Immature natural killer cell (primary cell): ENCODE measurements at places on chromosomes 3 and 15.

- no peak for DNase-seq
Measured at GRCh38 chr3:157922614-157923013, 183.6 kb downstream of the SHOX2 start.

DNA sequence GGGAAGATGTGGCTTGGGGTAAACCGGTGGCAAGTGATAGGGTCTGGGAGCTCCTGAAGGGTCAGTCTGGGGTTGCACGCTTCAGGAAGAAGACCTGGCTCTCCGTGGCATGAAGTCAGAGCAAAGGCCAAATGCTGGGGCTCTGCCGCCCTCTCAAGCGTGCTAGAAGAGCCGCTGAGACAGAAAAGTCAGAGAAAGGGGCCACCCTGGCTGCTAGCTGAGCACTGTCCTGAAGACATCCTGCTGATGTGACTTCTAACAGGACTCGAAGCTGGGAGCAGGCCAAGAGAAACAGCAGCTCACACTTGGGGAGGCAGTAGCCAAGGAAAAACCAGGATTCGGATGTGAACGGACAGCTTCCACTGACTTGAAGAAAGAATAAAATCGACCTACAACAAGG lies 270.4 kb downstream of the OCA2 start:
- DNase-seq, result no peak

DNA sequence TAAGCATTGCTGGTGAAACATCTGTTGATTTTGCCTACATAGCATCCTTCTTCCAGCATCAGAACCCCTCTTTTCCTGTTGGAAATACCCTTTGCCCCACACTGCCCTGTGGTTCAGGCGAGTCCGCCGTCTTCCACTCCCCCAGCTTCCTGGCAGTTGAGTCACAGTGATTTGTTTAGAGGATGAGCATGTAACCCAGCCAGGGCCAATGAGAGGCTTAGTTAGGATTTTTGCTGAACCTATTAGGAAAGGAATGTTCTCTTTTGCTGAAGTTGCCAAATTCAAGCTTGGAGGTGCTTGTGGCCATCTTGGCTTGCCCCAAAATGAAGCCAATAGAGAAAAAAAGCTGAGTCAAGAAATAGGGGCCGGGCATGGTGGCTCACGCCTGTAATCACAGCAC lies 19.0 kb upstream of the MEX3B start:
- no peak for DNase-seq

GRCh38 chr15:63484433-63485186 lies 19.8 kb upstream of the USP3 start:
- DNase-seq, result no peak

- DNase-seq, result peak; percentile 22
Measured at GRCh38 chr3:187066228-187066995, 72.9 kb downstream of the RPL39L start.

DNA sequence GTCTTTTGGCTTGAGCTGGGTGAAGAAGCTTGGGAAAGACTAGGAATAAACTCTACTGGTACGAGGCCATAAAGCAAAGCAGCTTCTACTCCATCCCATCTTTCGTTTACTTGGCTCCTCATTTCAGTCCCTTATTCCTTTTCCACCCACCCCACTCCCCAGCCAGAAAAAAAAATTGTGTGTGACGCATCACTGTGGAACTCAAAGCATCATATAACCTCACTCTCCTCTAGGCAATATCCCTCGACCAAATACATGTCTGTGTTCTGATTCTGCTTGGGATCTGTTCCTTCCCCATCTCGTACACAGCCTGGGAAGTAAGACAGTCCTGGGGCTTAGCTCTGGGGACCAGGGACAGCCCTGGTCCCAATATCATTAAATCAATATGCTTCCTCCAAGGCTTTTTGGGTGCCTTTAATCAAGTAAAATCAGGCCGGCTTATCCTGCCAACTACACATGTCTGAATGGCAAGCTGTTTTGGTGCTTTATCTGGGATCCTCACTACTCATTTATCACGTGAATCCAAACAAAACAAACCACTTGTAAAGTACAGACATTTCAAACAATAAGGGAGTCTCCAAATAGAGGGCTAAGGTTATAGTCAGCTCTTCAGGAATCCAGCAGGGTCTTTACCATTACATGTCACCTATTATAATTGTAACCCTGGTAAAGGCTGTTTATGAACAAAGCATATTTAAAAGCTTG lies 74.9 kb upstream of the ZBED2 start:
- DNase-seq, result no peak

- no peak for DNase-seq
Measured at GRCh38 chr15:58357529-58358476, 74.0 kb upstream of the LIPC start.

DNA sequence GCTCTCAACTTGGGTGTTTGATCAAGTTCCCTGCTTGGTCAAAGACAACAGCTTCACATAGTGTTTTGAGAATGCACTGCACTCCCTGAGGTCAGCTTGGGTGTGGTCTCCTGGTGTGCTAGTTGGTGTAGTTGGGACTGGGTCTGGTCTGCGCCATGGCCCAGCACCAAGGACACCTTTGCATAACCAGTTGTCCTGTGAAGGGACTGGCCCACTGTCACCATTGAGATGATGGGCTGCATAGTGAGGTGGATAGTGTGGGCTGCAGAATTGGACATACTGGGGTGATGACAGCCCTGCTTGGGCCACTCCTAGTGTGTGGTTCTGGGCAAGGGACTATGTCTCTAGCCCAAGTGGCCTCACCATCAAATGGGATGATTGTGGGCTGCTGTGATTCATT lies 9.5 kb downstream of the RPSA start:
- no peak for DNase-seq

DNA sequence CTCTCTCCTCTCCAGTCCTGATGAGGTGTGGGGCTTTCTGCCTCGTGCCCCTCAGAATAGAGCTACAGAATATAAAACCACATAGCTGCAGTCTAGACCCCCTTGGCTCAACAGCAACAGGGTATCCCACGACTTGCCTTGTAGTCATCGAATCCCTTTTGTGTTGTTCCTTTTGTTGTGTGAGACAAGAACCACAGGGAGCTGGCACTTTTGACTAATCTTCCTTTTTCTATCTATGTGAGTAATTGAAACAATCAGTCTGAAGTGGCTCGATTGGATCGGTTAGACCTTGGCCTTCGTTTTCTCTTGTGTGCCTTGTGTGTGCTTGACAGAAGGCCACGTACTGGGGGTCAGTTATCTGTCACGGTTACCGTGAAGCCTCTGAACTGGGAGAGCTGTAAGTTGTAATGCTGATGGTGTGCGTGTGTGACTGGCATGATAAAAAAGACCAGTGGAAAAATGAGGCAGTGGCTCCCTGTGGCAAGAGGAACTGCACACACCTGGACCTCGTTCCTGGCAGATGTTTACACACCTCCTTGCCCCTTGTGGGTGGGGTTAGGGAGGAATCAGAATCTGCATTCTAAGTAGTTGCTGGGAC lies 23.2 kb upstream of the IQCF6 start:
- no peak for DNase-seq

DNA sequence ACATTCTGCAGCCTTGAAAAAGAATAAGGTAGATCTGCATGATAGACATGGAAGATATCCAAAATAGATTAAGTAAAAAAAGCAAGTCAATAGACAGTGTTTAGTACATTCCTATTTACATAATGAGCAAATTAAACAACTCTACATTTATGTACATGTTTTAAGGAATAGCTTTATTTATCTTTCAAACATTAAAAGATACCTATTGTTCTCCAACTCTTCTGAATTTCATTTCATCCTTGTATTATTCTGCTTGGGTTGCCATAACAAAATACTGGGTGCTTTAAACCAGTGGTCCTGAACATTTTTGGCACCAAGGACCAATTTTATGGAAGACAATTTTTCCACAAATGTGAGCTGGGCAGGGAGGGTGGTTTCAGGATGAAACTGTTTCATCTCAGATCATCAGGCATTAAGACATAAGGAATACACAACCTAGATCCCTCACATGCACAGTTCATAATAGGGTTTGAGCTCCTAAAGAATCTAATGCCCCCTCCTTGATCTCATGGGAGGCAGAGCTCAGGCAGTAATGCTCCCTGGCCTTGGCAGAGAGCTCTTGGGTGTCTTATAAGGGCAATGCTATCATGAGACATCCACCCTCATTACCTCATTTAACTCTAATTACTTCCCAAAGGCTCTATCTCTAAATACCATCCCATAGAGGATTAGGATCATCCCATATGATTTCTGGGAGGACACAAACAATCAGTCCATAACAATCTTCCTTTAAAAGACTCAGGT lies 6.8 kb upstream of the KATNBL1 start:
- no peak for DNase-seq

DNA sequence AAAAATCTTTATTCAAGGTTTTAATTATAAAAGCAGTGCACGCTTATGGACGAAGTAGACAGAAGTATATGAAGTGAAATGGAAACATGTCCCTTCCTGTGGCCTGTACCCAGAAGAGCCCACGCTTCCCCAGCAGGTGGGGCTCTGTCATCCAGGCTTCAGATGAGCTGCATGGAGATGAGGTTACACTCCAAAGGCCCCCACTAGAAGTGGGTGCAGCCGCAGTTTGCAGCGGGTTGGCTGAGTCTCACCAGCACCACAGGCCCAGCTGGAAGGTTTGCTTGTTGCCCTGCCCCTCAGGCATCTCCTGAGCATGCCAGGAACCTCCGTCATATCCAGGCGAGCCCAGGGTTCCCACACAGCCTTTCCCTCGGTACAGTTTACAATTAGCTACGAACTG lies 33.1 kb downstream of the PRR20G start:
- DNase-seq, result no peak

GRCh38 chr3:116188231-116188785 lies 257.0 kb downstream of the LSAMP start:
- no peak for DNase-seq

- DNase-seq, result no peak
Measured at GRCh38 chr3:149658744-149659497, 1.1 kb upstream of the WWTR1 start.

GRCh38 chr3:122398920-122399319 lies 14.9 kb downstream of the FAM162A start:
- DNase-seq, result no peak

GRCh38 chr3:51379746-51380455 lies 5.2 kb upstream of the MANF start:
- DNase-seq, result no peak

DNA sequence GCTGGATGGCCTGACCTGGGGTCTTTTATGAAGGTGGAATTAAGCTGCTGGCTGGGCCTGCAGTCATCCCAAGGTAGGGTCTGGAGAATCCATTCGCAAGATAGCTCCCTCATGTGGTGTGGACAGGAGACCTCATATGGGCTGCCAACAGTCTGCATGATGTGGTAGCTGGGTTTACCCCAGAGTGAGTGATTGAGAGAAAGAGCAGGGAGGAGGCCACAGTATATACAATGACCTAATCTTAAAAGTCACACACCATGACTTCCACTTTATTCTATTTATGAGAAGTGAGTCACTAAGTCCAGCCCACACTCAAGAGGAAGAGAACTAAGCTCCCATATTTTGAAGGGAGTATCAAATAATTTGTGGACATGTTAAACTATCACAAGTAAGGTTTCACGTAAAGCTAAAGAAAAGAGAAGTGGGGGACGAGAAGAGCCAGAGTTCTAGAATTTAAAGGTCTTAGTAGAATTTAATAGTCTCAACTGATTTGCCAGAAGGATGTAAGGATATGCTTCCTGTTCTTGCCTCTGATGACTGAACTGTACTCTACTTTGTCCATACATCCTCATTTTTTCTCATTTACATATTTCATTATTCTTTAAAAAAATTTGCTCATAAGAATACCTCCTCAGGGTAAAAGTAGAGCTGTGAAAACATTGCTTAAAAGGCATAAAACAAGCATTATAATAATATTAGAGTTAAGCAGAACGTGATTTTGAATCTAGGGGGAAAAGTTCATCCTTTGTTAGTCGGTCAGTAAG lies 184.4 kb downstream of the PEX5L start:
- no peak for DNase-seq

DNA sequence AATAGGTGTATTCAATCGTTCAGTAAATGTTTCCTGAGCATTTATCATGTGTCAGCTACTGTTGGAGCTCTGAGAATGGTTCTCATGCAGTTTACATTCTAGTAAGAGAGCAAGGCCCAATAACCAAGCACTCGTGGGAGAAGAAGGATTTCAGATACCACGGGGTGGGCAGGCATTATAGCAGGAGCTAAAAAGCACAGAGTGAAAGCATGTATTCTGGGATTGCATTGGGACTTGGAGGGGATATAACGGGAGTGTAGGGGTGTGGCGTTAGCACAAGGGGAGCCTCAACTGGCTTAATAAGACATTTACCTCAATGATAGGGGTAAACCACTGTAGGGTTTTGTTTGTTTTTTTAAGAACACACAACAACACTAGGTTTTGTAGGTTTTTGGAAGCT lies 1.6 kb upstream of the SIAH2 start:
- no peak for DNase-seq

DNA sequence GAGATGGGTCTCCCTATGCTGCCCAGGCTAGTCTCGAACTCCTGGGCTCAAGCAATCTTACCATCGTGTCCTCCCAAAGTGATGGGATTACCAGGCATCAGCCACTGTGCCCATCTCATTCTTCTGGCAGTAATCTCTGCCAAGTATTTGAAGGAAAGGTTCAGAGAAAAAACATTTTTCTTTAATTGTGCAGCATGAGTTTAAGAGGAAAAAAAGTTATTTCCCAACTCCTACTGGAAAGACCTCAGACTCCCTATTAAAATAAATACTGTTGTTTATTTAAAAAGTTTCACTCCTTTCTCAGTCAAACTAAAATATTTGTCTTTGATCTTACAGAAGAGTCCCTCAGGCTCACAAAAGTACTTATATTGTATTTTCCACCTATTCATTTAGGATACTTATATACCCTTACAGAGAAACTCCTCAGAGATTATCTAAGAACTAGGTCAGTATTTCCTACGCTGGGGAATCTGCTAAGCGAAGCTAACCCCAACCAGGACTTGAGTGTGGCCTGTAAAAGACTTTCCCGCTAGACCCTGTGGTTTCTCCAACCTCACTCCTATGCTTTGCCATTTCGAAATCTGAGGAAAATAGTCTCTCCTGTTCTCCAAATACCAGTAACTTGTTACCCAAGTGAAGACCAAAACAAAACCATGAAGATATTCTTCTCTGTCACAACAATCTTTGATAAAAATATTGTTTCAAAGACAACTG lies 28.7 kb downstream of the WWTR1 start:
- DNase-seq, result no peak

- DNase-seq, result no peak
Measured at GRCh38 chr3:39362192-39362591, 21.0 kb upstream of the SLC25A38 start.
